GM18507 (cell line): ENCODE measurements at places on chromosomes 5 and 9.
A peak's percentile ranks its signal among the peaks of the same experiment; 100 is the strongest.

GRCh38 chr5:170747851-170748250 lies 35.7 kb upstream of the GABRP start:
- no peak for DNase-seq

- DNase-seq: no peak
These were observed 22.8 kb downstream of the ACER2 start for GRCh38 chr9:19431361-19432171.

GRCh38 chr9:123823194-123823947 lies 106.6 kb downstream of the DENND1A start:
- no peak for DNase-seq

DNA sequence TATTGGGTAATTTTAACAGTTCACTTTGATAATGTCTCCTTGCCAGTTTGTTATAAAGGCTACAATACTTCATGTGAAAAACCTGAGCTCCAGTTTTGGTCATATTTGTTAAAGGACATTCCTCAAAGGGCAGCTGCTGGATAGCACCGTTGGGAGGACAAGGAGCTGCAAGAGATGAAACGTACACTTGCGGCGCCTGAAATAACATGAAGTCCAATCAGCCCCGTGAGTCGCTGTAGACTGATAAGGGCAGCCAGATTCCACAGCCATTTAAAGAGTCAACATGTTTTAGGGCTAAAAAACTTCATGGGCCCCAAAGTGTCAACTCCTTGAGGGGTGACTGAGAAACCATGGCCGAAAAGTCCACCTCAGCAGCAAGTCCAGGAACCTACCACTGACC lies 85.6 kb upstream of the IFNK start:
- DNase-seq: no peak

GRCh38 chr5:170446365-170446764 lies 57.2 kb upstream of the KCNMB1 start:
- DNase-seq: no peak

GRCh38 chr5:107011605-107012004 lies 659.1 kb downstream of the EFNA5 start:
- DNase-seq: no peak

GRCh38 chr9:20646656-20647055 lies 24.4 kb upstream of the MLLT3 start:
- DNase-seq: no peak

DNA sequence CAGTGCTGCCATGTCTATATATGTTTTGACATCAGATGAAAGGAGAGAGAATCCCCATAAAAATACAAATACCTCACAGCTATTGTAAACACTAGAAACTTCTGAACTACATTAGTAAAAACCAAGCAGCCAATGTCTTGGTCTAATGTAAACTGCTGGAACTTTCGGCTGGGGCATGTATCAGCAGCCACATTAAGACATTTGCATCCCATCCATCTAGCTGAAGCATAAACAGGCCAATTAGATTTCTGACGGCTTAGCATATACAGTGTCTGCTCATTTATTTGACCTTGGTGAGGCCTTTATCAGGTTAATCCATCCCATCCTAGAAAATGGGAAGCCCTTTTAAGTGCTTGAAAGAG lies 65.7 kb downstream of the PTCH1 start:
- no peak for DNase-seq

DNA sequence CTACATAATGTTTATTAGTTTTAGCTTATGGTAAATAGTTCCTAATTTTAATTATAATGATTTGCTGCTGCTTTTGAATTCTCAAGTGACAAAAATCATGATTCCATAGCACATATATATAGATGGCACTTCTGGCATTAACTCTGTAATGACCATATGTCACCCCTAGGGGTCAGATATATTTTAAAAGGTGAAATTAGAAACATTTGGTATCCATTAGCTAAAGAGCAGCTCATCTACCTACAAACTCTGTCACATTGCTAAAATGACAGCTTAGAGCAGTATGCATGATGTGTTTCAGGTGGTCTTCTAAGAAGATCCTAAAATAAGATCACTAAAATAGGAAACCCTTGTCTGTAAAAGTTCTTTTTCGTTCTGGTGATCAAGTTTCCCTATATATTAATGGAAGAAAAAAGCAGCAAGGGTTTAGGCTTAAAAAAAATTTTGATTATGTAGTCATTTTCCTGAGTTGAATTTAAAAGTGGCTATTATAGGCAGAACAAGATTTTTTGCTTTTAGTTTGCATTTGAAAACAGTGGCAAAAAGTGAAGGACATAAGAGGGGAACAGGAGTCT lies 157.7 kb upstream of the POU5F2 start:
- no peak for DNase-seq

DNA sequence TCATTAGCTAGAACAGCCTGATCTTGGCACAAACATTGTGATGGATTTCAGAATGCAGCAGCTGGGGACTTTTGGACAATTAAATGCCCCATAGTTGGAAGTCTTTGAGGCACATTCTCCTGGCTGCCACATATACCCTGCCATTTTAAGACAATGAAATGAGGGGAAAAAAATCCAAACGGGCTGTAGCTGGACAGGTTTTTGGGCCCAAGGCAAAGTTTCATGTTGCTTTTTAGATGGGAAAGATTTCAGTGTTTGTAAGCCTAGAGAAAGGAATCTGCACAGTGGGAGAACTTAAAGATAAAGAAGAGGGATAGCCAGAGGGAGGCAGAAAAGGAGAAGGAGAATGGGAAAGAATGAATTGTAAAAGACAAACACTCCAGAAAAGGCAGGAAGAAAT lies 30.0 kb upstream of the RICTOR start:
- DNase-seq: no peak

- no peak for DNase-seq
These were observed 21.0 kb upstream of the RALGDS start for GRCh38 chr9:133141833-133142595.

DNA sequence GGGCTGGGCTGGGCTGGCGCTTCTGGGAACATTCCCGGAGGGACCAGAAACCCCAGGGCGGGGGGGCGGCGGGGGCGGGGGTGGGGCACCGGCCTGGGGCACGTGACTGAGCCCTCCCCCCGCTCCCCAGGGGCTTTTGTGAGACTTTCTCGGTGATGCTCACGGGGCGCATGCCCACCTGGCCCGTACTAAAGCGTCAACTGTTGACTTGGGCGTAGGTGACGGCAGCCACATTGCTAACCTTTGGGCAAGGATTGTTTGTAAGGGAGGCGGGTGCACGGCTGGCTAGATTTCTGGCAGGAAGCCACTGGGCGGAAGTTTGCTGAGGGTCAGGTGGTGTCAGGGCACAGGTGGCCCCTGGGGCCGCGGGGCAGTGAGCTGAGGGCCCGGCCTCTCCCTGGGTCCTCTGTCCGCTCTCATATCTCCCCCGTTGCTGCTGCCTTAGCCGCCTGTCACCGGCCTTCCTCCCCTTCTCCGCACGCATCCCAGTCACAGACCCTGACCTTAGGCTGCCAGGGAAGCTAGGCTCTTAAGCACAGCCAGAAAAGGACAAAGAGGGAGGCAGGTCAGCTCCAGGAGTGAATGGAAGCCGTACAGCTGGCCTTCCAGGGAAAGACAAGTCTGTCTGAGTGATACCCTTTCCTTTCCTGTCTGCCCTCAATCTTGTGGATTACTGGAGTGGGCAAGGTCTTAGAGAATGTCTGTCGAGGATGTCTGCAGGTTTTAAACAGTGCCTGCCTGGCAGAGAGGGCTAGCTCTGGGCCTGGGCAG lies 812 bp downstream of the CACFD1 start:
- no peak for DNase-seq

DNA sequence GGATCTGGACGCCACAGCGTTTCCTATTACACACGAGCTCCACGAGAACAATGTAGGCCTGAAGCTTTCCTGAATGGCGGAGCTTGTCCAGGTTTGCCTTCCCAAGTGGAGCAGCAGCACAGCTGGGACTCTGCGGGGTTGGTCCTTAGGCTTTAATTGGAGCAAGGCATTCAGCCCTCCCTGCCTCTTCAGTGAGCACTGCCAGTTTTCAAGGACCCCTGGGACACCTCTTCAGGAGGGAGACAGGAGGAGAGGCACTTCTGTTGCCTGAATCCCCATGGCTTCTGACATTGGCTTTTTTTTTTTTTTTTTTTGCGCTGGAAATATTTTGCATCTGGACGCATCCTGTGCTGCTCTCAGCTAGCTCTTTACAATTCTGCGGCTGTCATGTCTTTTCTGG lies 179.4 kb downstream of the SEMA6A start:
- DNase-seq: no peak

DNA sequence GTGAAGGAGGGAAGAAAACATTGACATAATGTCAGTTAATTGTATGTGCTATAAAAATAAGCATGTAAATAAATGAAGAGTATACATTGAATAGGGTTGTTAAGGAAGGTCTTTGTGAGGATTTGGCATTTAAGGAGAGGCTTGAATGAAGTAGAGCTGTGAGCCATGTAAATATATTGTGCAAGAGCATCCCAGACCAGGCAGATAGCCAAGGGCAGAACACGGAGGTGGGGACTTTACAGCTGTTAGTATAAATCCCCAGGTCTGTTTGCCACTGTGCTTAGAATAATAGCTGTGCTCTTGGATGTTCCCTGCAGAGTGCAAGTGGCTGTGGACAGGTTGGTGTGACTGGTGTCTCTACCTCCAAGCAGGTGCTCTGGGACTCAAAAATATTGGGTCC lies 211.7 kb downstream of the LRRC70 start:
- no peak for DNase-seq

GRCh38 chr5:66529182-66529581 lies 67.0 kb upstream of the MAST4 start:
- no peak for DNase-seq

- no peak for DNase-seq
These were observed 20.7 kb downstream of the OR2S2 start for GRCh38 chr9:35937227-35937626.

DNA sequence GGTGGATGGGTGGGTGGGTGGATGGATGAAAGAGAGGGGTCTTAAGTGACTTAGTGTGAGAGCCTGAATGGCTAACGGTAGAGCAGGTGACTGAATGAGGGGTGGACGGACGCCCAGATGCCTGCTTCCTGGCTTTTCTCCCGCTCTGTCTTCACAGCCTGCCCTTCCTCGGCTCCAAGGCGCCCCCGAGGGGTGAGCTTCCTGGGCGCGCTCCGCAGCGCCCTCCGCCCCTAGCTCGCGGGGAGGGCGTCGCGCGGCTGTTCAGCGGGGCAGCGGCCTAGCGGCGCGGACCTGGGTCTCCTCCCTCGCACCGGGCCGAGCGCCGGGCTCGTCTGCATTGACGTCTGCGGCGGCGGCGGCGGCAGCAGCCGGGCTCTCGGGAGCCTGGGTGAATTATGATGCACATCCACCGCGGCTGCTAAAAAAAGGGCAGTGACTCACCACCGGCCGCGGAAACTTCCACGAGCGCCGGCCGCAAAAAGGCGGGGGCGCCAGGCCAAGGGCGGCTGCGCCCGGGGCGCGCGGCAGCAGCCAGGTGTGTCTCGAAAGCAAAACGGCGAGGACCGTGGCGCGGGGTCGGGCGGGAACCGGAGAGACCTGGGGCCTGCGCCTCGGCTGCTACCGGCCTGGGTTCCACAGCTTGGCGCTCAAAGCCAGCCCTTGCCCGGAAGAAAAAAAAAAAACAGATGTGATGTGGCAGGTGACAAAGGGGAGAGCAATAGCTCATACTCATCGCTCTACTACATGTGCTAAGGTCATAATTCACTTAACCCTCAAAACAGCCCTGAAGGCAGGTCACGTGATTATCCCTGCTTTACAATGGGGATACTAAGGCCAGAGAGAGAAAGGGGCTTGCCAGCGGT lies 143.0 kb upstream of the ADRA1B start:
- peak; percentile 20 for DNase-seq

GRCh38 chr5:158100373-158100888 lies 241.5 kb upstream of the CLINT1 start:
- DNase-seq: no peak

DNA sequence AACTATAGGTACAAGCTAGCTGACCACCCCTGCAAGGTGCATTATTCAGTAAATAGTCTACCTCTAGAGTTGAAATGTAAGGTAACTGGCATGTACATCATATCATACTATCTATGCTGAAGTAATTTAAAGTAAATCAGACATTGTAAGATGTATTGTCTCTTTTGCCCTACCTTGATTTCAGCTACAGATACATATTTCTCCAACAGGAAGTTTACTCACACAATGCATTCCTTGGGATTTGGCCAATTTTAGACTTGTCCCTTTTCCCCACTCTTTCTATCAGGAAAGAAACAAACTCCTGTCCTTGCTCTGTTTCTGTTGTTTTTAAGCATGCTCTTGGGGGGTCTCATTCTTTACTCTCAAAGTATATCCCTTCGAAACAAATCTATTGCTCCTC lies 58.5 kb upstream of the TSLP start:
- DNase-seq: no peak

- no peak for DNase-seq
These were observed 118.8 kb upstream of the PHYKPL start for GRCh38 chr5:178351221-178352034.

DNA sequence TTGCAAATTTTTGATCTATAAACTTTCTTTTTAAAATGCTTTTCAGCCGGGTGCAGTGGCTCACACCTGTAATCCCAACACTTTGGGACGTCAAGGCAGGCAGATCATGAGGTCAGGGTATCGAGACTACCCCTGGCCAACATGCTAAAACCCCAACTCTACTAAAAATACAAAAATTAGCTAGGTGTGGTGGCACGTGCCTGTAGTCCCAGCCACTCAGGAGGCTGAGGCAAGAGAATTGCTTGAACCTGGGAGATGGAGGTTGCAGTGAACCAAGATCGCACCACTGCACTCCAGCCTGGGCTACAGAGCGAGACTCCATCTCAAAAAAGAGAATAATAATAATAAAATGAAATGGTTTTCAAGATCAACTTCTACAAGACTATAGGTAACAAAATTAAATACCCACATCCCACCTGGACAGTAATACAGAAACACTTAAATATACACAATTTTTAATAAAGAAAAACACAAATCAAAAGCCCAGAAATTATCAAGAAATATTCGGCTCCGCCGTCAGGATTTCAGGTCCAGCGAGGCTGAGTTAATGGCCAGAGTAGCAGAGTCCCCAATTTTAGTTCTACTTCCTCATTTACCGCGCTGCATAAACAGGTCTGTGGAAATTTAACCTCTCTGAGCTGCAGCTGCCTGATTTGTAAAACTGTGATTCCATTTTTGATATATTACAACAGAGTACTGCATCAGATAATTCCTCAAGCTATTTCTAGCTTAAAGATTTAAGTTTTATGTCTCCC lies 4.0 kb downstream of the TUT7 start:
- no peak for DNase-seq

DNA sequence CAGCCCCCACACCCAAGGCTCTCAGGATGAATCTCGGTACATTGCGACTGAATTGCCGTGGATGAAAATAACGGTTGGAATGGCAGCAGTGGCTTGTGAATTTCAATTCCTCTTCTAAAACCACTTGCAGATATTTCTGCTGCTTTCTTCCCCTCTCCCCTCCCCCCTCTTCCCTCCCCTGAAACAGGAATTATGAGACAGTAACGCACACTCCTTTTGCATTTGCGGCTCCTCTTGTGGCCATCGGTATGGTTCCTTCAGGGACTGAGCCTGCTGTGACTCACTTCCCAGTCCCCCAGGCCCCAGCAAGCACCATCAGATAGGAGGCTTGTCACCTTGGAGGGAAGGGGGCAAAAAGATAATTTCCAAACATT lies 9.7 kb downstream of the DCANP1 start:
- DNase-seq: no peak

- no peak for DNase-seq
These were observed 426.5 kb downstream of the IRX1 start for GRCh38 chr5:4022056-4022670.
